ENCODE measurements at places on chromosomes 16 and 17.
A peak's percentile ranks its signal among the peaks of the same experiment; 100 is the strongest.

DNA sequence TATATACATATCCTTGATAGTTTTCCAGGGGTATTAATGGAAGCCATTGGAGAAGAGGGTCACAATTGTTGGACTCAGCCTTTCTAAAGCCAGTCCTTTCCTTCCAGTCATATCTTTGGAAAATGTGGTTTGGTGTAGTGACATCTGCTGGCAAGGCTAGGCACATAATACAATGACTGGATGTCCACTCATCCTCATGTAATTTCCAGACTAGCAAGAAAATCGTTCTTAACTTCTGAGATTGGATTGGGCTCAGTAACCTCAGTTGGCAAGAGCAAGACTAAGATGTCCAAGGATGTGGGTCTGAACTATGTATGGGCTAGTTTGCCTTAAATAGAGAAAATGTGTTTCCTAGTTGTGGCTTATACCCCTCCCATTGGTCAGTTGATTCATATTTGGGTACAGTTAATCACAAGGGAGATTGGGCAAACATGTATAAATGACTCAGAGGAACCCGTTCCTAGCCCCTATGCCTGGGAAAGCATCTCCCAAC lies 8.7 kb upstream of the KAT7 start:
- DNase-seq = no peak

DNA sequence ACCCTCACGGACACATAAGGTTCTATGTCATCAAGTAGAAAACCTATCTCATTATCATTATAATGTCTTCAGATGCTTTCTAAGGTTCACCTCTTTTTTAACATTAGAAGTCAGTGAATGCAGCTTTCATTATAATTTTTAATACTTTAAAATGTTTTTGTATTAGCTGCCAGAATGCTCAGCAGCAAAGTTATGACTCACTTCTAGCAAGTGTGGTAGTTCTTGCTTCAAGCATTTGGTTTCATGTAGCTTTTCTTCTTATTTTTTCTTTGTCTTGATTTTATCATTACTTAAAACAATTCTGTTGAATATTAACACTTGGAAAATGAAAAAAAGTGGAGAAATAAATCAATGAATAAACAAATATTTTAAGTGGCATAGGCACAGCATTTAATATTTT lies 23.4 kb downstream of the LPCAT2 start:
- DNase-seq = no peak

DNA sequence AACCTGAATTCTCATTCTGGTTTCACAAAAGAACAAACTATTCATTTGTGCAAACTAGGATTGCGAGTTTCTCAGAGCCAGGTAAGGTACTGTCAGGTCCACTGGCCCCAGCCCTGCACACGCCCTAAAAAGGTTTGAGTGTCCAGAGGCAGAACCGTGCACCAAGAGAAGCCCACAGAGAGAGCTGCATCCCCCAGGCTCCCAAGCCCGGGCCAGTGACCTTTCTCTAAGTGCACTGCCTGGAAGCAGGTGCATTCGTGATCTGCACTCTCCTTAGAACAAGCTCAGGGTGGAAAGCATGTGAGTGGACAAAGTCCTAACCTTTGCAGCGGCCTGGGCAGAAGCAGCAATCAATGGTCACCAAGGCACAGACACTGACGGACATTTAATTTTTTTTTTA lies 26.8 kb downstream of the MEAK7 start:
- no peak for DNase-seq

- DNase-seq = no peak
These were observed 2.0 kb downstream of the CACNA1H start for GRCh38 chr16:1154887-1155331.

DNA sequence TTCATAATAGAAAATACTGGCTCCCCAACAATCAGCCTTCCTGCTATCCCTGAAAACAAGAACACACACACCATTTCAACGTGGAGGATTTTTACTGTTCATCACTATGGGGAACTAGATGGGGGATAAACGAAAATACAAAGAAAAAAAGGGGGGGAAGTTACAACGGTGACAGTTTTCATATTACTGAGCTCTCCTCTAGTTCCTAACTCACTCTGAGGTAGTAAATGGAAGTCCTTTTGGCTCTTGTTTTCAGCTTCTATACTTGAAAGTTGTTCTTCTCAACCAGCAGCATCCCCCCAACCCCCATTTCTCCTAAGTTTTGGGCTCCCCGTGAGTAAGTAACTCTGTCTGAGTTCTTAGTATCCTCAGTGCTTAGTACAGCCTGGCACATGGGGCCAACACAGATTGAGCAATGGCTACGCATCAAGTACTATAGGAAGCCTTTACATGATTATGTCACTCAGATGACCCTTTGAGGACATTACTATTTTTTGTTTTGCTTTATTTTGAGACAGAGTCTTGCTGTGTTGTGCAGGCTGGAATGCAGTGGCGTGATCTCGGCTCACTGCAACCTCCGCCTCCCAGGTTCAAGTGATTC lies 4.2 kb upstream of the CORO7 start:
- DNase-seq = no peak

- DNase-seq = no peak
These were observed 5.3 kb downstream of the IGFALS start for GRCh38 chr16:1788095-1788707.

- peak; percentile 19 for DNase-seq
These were observed 54.6 kb downstream of the ABCC12 start for GRCh38 chr16:48101069-48101674.

GRCh38 chr16:70689970-70690891 lies 4.4 kb upstream of the MTSS2 start:
- DNase-seq = no peak

DNA sequence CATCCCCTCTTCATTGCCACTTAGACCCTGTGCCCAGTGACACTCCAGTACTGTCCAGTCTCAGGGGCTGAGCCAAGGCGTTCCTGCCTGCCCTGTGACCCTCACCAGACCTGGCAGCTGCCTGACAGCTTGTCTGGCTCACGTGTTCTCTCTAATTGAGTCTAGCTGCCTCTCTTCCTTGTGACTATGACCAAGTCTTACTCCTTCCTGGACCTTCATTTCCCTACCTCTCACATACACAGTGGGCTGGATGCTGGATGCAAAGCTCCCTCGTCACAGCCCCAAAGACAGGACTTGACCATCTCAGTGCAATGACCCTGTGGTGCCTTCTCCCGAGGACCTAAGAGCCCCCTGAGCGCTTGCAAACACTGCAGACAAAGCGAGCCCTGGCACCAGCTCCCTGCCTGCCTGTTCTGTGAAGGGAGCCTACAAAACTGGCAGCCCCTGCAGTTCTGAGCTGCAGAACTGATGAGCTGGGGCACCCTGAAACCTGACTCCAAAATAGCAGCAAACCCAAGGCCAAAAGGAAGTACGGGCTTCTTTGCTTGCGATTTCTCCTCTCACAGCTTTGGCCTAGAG lies 1.7 kb downstream of the DEXI start:
- DNase-seq = no peak

DNA sequence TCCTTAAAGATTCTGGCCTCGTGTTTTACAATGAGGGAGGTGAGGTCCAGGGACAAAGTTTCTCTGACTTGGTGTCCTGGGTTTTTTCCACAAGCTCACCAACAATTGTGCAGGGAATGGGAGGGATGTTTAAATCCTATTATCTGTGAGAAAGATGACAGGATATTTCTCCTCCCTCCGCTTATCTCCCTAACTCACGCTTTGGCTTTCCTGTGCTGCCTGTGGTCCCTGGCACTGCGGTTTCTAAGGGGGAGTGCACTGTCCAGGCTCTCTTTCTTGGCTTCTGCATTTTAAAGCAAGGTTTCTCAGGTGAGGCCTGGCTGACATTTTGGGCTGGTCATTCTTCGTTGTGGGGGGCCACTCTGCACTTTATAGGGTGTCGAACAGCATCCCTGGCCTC lies 16.4 kb downstream of the GGA3 start:
- DNase-seq = no peak

GRCh38 chr16:9333469-9333868 lies 242.0 kb downstream of the HAPSTR1 start:
- DNase-seq = no peak

DNA sequence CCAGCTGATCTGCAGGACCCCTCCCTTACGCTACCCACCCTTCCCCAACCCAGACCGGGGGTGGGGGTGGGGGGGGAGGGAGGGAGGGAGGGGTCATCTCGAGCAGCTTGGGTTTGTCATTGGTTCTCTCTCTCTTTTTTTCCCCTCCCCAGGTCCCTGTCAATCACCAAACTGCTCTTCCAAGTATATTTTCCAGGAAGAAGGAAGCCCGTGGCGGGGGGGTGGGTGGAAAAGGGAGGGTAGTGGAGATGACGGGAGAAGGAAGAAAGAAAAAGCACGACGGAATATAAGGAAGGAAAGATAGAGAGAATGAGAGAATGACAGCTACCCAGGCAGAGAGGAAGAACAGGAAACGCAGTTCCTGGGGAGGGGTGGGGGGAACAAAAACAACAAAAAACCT lies 17.9 kb downstream of the SALL1 start:
- DNase-seq = no peak

- no peak for DNase-seq
These were observed 2.8 kb downstream of the PLCD3 start for GRCh38 chr17:45129426-45129939.

DNA sequence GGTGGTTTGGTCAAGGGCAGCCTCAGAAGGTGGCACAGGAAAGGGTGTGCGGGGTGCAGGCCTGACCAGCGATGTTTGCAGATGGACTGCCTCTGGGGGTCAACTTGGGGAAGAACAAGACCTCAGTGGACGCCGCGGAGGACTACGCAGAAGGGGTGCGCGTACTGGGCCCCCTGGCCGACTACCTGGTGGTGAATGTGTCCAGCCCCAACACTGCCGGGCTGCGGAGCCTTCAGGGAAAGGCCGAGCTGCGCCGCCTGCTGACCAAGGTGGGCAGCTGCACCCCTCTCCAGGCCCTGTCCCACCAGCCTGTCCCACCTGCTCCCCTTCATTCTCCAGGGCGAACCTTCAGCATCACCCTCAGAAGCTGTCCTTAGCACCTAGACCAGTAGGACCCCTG lies 12.5 kb downstream of the DHODH start:
- no peak for DNase-seq

DNA sequence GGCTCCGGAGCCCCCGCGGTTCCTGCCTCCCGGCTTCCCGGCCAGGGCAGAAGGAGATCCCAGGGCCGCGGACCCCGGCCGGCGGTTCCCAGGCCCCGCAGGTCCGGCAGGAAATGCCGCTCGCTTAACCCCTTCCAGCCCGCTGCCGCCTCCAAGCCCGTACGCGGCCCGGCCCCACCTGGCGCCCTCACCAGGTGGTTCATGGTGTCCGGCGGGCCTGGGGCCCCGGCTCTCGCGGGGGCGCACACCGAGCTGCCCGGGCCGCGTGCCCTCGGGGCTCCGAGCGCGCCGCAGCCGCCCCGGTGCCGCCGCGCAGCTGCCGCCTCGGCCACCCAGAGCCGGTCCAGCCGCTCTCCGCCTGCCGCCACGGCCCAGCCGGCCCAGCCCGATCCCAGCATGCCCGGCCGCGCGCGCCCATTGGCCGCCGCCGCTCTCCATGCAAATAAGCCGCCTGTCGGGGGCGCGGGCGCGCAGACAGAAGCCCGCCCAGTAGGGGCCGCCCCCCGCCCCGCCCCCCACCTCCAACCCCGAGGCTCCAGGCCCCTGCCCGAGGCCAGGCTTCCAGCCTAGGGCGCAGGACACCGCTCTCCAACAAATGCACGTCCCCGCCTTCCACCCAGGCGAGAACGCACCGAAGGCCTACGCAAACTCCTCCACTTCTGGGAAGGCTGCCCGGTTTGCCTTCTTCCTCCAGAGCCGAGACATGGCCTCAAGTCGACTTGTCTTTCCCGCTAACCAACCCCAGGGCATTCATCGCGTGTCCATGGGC lies at the start of gene BCAR1:
Gene BCAR1 (minus strand): TSS at position 345 of the 769 bp plus-strand sequence. CDS start 142 bp downstream, at position 203.
- DNase-seq = no peak

DNA sequence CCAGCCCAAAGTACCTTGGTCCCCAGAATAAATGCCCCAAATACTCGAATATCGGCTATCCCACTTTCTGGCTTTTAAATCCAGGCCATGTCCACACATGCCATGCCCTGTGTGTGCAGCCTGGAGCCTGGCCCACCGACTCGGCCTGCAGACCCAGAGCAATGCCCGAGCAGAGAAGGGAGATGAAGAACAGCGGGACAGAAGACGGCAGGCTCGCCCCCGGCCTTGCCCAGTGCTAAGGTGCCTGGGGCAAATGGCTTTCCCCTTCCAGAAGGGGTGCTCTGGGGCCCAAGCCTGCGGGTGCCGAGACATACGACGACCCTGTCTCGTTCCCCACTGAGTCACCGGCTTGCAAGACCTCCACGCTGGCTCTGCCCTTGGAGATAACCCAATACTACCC lies 8.0 kb downstream of the CLUH start:
- no peak for DNase-seq

DNA sequence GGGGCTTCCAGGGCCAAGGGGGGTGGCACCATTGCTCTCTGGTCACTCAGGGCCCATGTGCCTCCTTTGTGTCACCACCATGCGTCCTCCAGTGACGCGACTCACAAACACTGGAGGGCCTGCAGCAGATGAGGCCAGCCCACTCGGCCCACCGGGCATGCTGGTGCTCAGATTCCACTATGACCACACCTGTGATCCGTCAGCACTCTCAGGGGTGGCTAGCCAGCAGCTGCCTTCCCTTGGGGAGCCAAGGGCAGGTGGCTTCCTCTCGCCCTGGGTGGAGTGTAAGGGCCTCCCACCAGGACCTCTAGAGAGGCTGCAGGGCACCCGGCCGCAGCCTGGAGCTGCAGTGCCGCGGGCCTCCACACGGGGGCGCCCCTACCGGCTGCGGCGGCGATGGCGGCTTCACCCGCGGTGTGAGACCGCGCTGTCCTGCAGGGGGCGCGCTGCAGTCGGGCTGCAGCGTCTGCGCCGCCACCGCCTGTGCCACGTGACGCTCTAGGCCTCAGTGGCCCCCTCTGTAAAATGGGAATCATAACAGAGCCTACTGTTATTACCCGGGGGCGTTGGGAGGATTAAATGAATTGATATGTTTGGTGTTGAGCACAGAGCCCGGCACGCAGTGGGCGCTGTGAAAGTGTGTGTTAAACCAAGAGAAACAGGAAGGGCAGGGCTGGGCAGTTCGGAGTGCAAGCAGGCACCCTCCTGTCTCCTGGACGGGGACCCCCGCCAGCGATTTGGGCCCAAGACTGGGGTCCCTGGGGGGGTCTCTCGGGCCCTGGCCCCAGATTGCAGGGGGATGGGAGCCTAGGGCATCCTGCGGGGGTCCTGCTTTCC lies 192.4 kb upstream of the GSE1 start:
- peak; percentile 62 for DNase-seq

GRCh38 chr17:43892647-43892952 lies 14.7 kb downstream of the MPP2 start:
- DNase-seq = no peak

- no peak for DNase-seq
These were observed 13.2 kb upstream of the SLC6A2 start for GRCh38 chr16:55642611-55643010.
